Hypothalamus (tissue), 51 donors: ENCODE measurements at places on chromosomes 5 and 9.

GRCh38 chr9:133842721-133843227 is 104.6 kb upstream of the SARDH start:
- DNase-seq: no peak

DNA sequence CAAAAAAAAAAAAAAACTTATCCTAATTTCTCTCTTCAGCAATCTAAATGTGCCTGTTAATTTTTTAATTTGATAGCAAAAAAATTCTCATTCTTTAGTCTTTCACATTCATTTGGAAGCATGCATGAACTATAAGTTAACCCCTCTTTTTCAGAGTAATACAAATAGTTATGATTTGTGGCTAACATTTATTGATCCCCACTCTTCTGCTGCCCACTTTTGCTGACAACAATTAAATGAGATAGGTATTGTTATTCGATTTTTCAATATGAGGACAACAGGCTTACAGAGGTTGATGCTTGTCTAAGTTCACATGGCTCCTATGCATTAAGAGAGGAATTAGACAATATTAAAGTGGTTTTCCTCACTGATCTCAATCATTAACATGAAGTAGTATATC is 2.9 kb upstream of the NR3C1 start:
- DNase-seq: no peak

DNA sequence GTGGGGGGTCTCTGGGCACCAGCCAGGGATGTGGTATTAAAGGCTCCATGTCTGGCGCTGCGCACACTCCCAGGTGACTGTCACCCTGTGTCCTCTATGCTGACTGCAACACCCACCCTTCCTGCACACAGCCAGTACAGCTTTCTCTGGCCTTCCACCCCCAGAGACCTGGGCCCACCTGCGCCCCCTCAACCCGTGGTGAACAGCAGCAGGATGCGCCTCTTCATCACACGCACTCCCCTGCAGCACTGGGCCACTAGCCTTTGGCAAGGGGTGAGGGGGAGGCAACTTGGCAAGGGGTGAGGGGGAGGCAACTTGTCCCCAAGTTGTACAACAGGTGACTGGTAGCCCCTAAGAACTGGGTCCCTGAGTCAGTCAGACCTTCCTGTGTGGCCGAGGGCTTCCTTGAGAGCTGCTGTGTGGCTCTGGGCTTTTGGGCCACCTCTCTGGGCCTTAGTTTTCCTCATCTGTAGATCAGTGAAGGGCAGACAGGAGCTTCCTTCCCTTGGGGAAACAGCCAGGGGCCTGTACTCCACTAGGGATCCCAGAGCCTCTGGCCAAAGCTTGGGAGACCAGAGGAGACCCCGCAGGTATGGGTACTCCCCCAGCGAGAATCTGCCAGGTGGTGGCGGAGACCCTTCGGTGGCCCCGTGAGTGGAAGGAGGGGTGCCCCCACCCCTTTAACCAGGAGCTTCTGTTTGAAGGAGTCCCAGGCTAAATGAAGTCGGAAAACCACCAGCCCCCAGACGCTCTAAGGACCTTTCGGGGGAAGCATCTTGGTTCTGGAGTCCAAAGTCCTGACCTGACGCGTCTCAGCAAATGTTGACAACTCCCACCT is 4.5 kb downstream of the CRAT start:
- no peak for DNase-seq

DNA sequence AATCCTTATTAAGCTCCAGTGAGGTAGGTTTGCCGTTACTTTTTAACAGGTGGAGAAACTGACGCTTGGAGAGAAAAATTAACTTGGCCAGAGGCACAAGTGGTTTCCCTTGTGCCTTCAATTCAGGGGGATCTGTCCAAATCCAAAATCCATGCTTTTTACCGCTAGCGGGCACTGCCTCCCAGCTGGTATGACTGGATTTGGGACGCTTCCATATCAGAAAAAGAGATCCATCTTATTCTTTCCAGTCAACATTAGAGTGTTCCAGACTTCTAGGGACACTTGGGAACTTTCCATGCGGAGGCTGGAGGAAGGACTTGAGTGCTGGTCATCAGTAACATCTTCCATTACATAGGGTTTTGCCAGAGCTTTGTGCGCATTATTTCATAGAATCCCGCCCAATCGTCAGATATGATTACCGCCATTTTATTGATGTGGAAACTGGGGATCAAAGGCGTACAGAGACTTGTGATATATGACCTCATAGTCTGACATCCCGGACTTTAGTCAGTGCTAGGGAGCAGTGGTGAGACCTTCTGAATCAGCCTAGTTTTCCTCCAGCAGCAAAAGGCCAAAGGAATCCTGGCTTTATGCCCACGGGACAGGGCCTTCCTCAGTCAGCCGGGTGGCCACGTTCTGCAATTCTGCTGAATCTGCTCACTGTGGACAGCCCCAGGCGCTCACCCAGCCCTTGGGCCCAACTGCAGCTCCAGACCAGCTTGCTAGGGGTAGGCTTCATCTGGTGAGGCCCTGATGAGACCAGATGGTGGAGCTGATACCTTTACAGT is 1.1 kb upstream of the GNPDA1 start:
- DNase-seq: no peak

- DNase-seq: no peak
Measured at GRCh38 chr5:180526269-180526668, 32.1 kb downstream of the CNOT6 start.

DNA sequence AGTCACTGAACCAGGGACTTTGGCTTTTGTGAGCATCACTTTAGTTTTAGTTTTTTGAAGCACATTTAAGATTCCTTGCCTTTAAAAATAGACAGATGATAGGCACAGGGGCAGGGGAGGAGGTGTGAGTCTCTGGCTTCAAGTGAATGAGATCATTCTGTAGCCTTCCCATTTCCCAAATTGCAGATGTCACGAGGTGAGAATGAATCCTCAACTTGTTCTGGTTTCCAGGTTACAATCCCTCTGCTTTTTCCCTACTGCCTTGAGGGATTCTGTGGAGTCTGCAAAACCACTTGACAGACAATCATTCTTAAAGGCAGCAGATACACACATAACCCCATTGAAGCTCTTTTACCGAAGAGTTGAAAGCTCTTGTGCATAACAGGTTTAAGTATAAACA is 332.4 kb downstream of the DMAC1 start:
- DNase-seq: no peak

- DNase-seq: no peak
Measured at GRCh38 chr5:141245250-141245717, at the start of gene PCDHB15. Gene PCDHB15, plus strand, starts transcription at chr5:141245395. Its CDS starts 184 bp downstream, at chr5:141245579.

DNA sequence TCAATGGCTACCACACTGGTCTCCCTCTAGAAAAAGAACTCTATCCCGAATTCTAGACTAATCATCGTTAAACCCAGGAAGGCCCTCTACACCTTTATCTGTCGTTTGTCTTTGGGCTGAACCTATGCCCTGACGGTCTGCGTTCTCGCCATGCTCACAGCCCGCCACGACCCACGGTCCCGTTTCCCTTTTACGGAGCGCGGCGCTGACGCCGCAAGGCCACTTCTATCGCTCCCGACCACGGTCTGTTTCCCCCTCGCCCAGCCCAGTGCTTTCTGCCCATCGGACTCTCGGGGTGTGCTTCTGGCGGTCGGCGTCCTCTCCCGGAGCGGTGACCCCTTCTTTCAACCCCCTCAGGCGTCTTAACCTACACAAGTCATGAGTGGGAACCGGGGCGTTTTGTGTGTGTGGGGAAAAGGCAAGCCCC is 974 bp downstream of the C9orf40 start:
- DNase-seq: peak; percentile 56

GRCh38 chr5:33470544-33470943 is 29.8 kb downstream of the TARS1 start:
- no peak for DNase-seq

- no peak for DNase-seq
Measured at GRCh38 chr5:105947461-105947860, 1723.3 kb downstream of the EFNA5 start.

DNA sequence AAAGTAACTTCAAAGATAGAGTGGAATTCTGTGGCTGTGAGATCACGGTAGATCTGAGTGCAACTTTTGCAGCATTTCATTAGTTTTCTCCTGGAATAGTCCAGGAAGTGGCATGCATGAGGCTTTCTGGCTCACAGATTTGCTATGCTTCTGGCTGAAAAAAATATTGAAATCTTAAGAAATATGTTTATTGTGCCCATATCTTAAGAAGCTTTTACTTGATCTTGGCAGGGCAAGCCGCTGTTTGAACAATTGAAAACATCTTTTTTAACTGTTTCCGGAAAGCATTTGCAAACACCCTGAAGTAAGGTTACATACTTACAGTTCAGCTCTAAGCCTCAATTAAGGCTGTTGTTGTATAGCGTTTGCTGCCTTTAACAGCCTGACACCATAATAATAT is 135.7 kb upstream of the GDNF start:
- DNase-seq: no peak

- no peak for DNase-seq
Measured at GRCh38 chr5:6731465-6732237, 18.4 kb downstream of the TENT4A start.

DNA sequence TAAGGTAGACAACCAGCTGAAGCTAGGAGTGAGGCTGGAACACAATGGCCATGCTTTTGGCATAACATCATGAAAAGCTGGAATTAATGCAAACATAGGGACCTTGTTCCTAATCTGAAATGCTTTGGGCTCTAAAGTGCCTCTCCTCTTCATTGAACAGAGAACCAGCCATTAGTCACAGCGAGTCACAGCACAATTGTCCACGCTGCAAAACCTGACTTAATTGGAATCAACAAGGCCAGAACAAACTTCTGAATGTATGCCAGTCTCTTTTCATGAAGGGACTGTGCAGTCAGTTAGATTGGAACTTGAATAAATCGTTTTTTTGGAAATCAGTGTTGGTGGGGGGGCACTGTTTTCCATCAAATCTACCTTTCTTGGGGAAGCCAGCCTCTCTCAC is 96.5 kb downstream of the JAKMIP2 start:
- no peak for DNase-seq

DNA sequence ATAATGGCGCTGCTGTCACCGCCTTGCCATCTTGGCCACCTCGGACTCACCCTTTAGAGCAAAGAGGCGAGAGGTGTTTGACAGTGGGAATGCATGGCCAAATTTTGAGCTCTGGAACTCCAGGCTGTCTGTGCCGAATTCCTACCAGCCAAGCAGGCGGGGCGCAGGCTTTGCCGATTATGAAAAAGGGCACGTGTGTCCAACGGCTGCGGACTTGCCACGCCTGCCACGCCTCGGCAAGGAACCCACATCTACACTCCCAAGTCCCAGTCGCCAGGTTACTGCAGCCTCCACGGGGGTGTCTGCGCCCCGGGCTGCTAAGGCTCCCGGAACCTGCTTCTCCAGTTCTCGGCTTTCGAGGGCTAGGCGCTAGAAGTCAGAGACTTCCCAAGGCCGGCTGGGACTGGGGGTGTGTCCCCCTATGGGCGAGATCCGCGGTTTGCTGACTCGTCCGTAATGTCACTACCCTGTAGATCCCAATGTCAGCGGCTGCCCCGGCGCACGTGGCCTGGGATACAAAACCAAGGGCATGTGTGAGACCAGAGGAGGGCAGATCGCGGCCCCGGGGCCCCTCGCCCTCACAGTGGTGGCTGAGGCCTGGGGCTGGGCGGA is 2.8 kb downstream of the NPR3 start:
- DNase-seq: no peak

- DNase-seq: no peak
Measured at GRCh38 chr5:59436364-59437148, 457.0 kb downstream of the PDE4D start.

DNA sequence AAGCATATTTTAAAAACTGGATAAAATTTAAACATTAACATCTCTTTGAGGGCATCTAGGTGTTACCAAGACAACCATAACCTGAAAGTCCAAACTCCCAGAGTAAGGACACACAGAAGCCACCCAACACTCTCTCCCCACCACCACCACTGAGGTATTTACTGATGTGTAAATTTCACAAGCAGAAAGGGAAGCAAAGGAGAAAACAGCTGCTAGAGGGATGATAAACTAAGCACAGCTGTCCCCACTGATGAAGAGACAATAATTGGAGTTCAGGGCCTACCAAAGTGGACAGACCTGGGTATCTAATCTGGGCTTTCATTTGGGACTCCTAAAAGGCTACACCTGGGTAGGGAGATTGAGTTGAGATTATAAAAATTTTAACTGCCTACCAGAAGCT is 63.6 kb downstream of the FRMD3 start:
- no peak for DNase-seq

GRCh38 chr9:114774524-114774923 is 31.3 kb downstream of the TNFSF15 start:
- DNase-seq: no peak

GRCh38 chr5:83856881-83857280 is 136.2 kb upstream of the HAPLN1 start:
- DNase-seq: no peak

DNA sequence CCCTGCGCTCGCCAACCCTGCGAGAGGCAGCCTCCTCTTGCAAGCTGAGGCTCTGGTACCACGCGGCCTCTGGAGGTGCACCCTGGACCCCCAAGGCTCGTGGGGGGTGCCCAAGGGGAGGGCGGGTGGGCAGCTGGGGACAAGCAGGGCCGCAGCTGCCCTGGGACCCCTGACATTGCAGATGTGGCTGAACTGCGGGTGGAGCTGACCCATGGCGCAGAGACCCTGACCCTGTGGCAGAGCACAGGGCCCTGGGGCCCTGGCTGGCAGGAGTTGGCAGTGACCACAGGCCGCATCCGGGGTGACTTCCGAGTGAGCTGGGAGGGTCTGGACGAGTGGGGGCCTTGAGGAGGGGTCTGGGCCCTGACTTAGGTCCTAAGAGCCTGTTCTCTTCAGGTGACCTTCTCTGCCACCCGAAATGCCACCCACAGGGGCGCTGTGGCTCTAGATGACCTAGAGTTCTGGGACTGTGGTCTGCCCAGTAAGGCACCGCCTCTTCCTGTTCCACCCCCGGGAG is 1.5 kb downstream of the MAMDC4 start:
- no peak for DNase-seq

GRCh38 chr5:37619353-37619752 is 220.5 kb downstream of the GDNF start:
- DNase-seq: no peak

- no peak for DNase-seq
Measured at GRCh38 chr5:104062621-104063377, 500.2 kb upstream of the NUDT12 start.

DNA sequence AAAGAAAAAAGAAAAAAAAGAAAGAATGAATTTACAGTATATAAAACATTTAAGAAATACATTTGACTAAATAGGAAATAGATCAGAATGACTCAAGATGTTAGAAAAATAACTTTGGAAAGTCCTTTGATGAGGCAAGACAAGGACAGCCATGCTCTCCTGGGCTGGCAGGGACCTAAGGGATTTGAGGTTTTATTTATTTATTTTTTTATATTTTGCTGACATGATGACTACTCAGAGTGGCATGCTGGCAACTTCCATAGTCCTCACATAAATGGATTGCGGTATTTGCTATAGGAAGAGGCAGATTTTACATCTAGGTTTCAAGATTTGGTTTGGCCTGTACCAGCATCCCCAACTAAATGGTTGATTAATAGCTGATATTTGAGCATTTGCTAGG is 17.7 kb downstream of the SLC28A3 start:
- DNase-seq: no peak
